ENCODE measurements at places on chromosomes 3 and 15. TPM values are rescaled to one million over a fixed set of nuclear protein-coding genes. Genes with fewer than 3 reads are reported as not detected.

The GPR149 gene
- polyA plus RNA-seq: not detected

DNA sequence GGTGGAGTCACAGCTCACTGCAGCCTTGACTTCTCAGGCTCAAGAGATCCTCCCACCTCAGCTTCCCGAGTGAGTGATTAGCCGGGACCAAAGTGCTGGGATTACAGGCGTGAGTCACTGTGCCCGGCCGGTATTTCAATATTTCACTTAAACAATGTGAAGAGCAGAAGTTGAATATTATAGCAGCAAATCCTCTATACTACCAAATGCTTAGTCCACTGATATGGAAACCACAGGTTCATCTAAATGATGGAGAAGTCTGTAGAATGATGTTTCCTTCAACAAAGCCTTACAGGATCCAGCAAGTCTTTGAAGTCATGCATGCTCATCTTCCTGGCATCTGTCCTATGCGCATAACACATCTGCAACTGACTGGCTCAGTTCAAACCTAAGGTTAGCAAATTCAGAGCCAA lies 20.3 kb upstream of the UACA start:
- DNase-seq: no peak

The CLRN1 gene
- polyA plus RNA-seq: not detected

- DNase-seq: no peak
Observed at GRCh38 chr15:92579486-92579885, 76.1 kb downstream of the FAM174B start.

The TAGLN3 gene
- polyA plus RNA-seq: 24.2 TPM

- DNase-seq: peak; percentile 77
Observed at GRCh38 chr3:71784914-71785531, at the start of gene PROK2. Gene PROK2 (minus strand): TSS chr3:71785148. CDS start chr3:71785052, 96 bp downstream.

GRCh38 chr15:29226436-29227208 lies 43.0 kb downstream of the NSMCE3 start:
- peak; percentile 64 for DNase-seq

The NANOGP8 gene
- not detected for polyA plus RNA-seq

Measured in SK-N-SH (cell line).